Stimulated activated CD4-positive, alpha-beta T cell treated with anti-CD3 and anti-CD28 coated beads, Interleukin-15, amount 100 ng/mL, for 1 hour (primary cell): ENCODE measurements at places on chromosomes 3 and 15.

- DNase-seq = no peak
Observed at GRCh38 chr3:43512754-43513404, 108.9 kb downstream of the ANO10 start.

DNA sequence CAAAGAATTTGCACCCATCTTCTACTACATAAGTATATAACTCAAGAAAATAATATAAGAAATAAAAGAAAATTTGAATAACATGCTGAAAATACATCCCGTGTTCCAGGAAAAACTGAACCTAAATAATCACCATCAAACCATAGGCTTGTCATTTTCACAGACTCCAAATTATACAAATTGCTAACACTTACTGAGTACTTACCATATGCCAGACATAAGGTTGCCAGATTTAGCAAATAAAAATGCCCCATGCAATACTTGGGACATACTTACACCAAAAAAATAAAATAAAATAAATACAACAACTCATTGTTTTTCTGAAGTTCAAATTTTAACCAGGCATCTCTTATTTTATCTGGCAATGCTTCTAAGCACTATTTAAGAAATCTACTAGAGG lies 760.4 kb upstream of the SEMA6D start:
- DNase-seq = no peak

DNA sequence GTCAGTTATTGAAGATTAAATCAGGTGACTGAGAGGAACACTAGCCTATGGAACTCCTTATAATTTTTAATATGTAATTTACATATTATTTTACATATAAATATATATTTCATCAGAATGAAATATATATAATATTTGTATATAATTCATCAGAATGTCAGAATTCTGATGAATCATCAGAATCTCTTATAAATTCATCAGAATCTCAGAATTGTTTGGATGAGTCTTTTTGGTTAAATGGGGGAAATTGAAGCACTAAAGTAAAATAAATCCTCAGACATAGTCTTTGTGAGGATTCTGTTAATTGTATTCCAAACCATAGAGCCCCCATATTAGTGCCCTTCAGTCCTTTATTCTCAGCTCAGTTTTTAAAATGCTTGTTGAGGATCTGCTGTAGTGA lies 15.4 kb downstream of the TCF12 start:
- no peak for DNase-seq

- no peak for DNase-seq
Observed at GRCh38 chr3:179416681-179417080, 34.6 kb downstream of the GNB4 start.

- no peak for DNase-seq
Observed at GRCh38 chr3:188390343-188390718, 236.4 kb downstream of the LPP start.
